Adrenal gland (tissue), 19 donors: ENCODE measurements at places on chromosomes 2 and 18. TPM values are rescaled to one million over a fixed set of nuclear protein-coding genes. Genes with fewer than 3 reads are reported as not detected.

DNA sequence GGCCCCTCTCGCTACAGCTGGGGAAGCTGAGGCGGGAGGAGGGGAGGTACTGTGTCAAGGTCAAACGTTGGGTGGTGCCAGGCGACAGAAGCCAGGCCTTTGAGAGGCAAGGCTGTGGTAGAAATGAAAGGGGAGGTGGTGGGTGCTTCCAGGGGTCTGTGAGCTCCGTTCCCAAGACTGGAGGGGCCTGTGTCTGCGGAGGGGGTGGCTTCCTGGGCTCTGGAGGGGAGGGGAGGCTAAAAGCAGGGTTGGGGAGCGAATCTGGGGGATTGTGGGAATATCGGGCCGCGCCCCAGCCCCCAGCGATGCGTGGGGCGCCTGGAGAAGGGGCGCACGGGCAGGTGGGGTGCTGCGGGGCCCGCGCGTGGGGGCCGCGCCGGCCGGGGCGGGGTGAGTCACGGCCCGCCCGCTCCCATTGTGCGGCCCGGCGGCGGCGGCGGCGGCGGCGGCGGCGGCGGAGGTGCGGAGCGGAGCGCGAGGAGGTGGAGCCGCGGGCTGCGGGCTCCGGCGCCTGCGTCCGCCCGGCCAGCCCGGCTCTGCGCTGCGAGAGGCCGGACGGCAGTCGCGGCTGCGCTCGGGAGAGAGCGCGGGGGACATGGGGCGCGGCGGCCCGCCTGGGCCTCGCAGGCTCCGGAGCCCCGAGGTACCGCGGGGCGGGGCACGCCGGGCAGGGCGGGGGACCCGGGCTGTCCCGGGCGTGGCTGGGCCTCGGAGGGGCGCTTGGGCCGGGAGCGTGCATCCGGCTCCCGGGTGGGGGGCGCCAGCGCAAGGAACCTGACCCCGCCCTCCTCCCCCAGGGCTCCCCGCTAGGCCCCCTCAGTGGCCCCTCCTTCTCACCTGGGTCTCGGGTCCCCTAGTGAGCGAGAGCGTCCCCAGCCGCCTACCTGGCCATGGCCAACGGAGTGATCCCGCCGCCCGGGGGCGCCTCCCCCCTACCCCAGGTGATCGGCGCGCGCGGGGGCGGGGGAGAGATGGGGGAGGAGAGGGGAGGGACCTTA, at the start of gene SLC4A3:
TSS of gene SLC4A3 (plus strand) at position 528 of the 998 bp plus-strand sequence. CDS start at position 891, 363 bp downstream.
- peak within 1 kb of the TSS; percentile 9 for H3K4me3 ChIP-seq
- no peaks in the 10 kb centered on the region for H3K27me3 ChIP-seq
- H3K36me3 ChIP-seq: no peaks in the 10 kb centered on the region
- peaks cover 9% of the 10 kb centered on the region for H3K4me1 ChIP-seq
- no peak within 1 kb of the TSS for H3K27ac ChIP-seq
- DNase-seq: no peak

The PDE1A gene
- total RNA-seq: 11.3 TPM

The POTEJ gene
- total RNA-seq: not detected

GRCh38 chr2:216689397-216689796, 6.0 kb downstream of the IGFBP5 start:
- peaks cover 7% of the 10 kb centered on the region for H3K36me3 ChIP-seq
- peaks cover 12% of the 10 kb centered on the region for H3K4me1 ChIP-seq
- no peak overlapping the region for H3K4me3 ChIP-seq
- no peak overlapping the region for H3K27ac ChIP-seq
- DNase-seq: no peak

GRCh38 chr2:176746411-176746810, 466.2 kb upstream of the HNRNPA3 start:
- no peaks in the 10 kb centered on the region for H3K27me3 ChIP-seq
- H3K27ac ChIP-seq: no peak overlapping the region

The SPP2 gene
- not detected for total RNA-seq

The KRTCAP3 gene
- 4.2 TPM for total RNA-seq

DNA sequence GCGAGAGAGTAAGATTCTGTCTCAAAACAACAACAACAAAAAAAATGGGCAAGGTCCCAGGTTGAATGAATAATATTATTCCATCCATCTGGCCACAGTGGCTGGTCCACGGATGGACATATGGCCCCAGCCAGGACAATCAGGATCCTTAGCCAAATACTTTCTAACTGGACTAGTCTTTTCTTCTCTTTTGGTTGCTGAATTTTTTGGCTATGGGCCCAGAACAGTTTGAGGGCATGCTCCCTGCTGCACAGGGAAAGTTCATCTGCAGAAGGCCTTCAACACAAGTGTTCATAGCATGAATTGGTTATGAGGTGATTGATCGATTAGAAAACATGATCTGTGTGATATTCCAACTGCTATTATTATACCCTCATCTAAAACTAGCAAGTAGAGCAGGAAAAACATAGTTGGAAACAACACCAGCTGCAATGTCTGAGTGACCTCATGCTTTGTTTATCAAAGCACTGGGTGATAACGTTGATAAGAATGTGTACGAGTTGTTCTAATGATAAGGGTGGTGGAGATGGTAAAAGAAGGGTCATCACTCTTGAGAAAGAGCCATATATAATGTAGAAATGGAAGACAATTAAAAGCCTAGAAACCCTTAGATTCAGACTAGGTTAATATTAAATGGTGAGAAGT, 47.8 kb upstream of the RNF103 start:
- DNase-seq: peak; percentile 51
- H3K27me3 ChIP-seq: no peaks in the 10 kb centered on the region
- no peak overlapping the region for H3K27ac ChIP-seq
- peaks cover 13% of the 10 kb centered on the region for H3K4me1 ChIP-seq

- H3K27me3 ChIP-seq: no peaks in the 10 kb centered on the region
- no peaks in the 10 kb centered on the region for H3K36me3 ChIP-seq
- H3K4me1 ChIP-seq: no peaks in the 10 kb centered on the region
- H3K4me3 ChIP-seq: no peak overlapping the region
These were observed 21.7 kb downstream of the TNP1 start for GRCh38 chr2:216838151-216838550.

GRCh38 chr18:58502628-58503027, 126.3 kb downstream of the ALPK2 start:
- no peaks in the 10 kb centered on the region for H3K36me3 ChIP-seq
- no peaks in the 10 kb centered on the region for H3K27me3 ChIP-seq
- H3K27ac ChIP-seq: no peak overlapping the region
- no peak for DNase-seq
- H3K4me3 ChIP-seq: no peak overlapping the region
- H3K4me1 ChIP-seq: no peaks in the 10 kb centered on the region

DNA sequence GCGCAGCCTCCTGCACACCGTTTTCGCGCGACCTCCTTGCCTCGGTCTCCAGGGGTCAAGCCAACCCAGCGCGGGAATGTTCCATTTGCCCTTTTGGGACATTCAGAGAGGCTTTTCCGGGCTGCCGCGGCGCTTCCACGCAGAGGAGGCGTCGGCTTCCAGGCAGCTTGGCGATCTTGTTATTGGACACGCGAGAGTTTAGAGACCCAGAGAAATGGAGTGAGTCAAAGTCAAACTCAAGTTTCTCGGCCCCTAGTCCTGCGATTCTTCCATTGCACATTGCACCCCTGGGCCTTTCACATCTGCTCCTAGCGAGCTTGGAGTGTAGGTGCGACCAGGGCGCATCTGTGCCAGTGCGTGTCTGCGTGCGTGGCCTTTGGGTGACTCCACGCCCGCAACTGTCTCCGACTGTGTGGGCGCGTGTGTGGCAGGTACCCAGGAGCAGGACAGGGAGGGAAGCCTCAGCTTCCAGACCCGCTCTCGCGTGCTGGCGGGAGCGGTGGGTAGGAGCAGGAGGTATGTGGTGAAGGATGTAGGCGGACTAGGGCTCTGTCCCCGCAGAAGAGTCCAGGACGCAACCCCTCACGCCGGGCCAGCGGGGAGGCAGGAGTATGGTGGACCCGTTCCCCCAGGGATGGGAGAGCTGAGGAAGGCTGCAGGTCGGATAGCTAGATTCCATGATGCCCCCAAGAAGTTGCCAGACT, 13.5 kb downstream of the SIX3 start:
- peaks cover 25% of the 10 kb centered on the region for H3K4me1 ChIP-seq
- no peak overlapping the region for H3K4me3 ChIP-seq
- no peak for DNase-seq
- peaks cover 51% of the 10 kb centered on the region for H3K27me3 ChIP-seq
- H3K36me3 ChIP-seq: no peaks in the 10 kb centered on the region

- DNase-seq: no peak
- no peaks in the 10 kb centered on the region for H3K36me3 ChIP-seq
- H3K4me3 ChIP-seq: no peak overlapping the region
- no peaks in the 10 kb centered on the region for H3K4me1 ChIP-seq
- no peak overlapping the region for H3K27ac ChIP-seq
These were observed 10.3 kb downstream of the SULT1C4 start for GRCh38 chr2:108388045-108388444.

The IFIH1 gene
- total RNA-seq: 18.2 TPM

The CD207 gene
- not detected for total RNA-seq

DNA sequence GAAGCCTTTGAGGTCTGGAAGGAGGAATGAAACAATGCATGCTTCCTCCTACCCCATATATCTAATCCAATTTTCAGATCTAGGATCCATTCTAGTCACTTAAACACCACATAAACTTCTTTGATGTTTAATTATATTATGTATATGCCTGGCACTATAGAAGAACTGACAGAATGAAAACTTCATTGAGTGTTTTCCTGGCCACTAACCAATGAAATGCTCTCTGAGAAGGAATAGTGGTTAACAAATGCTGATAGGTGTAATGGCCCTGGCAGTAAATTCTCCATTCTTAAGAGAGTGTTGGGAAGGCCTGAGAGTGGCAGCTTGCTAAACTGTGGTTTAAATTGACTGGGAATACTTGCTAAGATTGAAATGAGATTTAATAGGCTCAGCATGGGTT, 710.0 kb downstream of the LRRTM4 start:
- no peak overlapping the region for H3K4me3 ChIP-seq
- DNase-seq: no peak
- H3K36me3 ChIP-seq: no peaks in the 10 kb centered on the region
- no peak overlapping the region for H3K27ac ChIP-seq
- H3K27me3 ChIP-seq: no peaks in the 10 kb centered on the region

DNA sequence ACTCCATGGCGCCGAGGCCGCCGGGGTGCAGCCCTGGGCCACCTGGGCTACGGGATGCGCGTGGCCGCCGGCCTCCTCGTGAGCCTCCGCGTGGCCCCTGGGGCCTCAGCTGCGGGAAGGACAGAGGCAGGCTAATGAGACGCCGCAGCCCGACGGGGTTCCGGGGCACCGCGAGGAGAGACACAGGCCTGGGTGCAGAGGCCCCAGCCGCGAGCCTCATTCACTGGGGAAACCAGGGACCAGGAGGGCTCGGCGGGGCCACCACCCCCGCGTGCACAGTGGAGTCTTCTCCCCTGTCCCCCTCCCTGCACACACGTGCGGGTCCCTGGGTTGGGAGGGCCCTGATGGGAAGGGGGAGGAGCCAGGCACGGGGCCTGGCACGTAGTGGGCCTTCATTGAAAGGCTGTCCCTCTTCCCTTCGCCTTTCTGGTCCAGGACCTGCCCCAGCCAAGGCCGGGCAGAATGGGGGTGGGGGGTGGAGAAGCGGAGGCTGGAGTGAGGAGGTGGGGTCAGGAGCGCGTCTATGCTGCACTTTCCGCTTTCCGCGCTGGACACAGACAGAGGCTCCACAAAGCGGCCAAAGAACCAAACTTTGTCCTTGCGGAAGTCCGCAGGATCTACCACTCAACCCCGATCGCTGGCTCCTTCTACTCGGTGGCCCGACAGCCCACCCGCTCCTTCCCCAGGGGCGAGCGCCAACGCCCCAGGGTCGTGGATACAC, 9.1 kb downstream of the ALPP start:
- no peak for DNase-seq
- no peaks in the 10 kb centered on the region for H3K36me3 ChIP-seq
- H3K4me1 ChIP-seq: no peaks in the 10 kb centered on the region
- H3K4me3 ChIP-seq: no peak overlapping the region

The RNF144A gene
- 40.9 TPM for total RNA-seq

DNA sequence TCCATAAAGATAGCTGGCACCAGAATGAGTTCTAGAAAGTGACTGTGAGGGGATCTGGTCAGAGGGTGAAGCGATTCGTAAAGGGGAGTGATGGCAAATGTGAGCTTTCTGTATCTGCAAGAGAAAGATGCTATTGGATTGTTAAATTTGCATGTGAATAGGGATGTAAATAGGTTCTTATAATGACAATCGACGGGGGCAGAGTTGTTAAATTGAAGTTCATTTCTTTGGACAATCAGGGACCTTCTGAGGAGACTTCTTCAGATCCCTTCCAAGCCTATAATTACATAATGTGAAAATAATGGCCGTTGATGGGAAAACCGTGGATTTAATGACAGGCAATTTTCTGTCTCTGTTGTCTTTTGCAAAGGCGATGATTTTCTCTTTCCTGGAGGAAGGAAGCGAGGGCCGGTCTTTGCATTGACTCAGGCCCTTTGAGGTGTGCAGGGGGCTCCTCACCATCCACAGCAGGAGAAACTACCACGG, 52.2 kb upstream of the TMEM18 start:
- H3K27ac ChIP-seq: no peak overlapping the region
- no peaks in the 10 kb centered on the region for H3K36me3 ChIP-seq
- no peak overlapping the region for H3K4me3 ChIP-seq
- no peaks in the 10 kb centered on the region for H3K27me3 ChIP-seq
- no peak for DNase-seq
- H3K4me1 ChIP-seq: no peaks in the 10 kb centered on the region

The GFPT1 gene
- total RNA-seq: 23.5 TPM

DNA sequence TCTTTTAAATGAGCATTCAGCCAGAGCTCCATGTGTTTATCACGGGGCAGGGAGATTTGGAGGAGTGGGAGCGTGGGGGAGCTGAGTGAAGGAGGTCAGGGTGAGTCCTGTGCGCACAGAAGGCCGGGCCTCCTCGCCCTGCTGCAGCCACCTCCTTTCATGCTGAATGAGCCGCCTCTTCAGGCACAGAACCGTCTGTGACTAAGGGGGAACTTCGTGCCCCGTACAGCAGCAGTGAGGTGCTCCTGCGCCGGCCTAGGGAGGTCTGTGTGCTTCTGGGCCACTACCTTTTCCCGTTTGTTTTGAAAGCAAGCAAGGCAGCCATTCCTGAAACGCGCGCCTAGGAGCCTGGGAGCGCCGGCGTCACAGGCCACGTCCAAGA, 27.1 kb upstream of the ZNF516 start:
- no peaks in the 10 kb centered on the region for H3K36me3 ChIP-seq
- H3K27ac ChIP-seq: peak overlapping the region; percentile 77
- H3K27me3 ChIP-seq: no peaks in the 10 kb centered on the region
- H3K4me1 ChIP-seq: peaks cover 6% of the 10 kb centered on the region
- peak; percentile 27 for DNase-seq

The CYBRD1 gene
- total RNA-seq: 346 TPM

The REG1B gene
- not detected for total RNA-seq

The TMEM87B gene
- total RNA-seq: 37.2 TPM

The EPAS1 gene
- 307 TPM for total RNA-seq

DNA sequence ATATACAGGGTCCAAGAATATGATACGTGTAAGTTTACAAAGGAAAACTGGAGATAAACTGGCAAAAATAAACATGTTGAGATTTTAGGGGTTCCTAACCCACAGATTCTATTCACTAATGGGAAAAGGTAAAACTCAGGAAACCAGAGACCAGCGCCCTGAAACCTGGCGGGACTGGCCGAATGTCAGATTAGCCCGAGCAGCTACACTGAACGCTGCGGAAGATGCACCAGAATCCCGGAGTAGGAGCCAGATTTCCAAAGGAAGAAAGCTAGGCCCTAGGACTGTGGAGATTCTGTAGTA, 679 bp upstream of the WDR75 start:
- peak overlapping the region; percentile 19 for H3K4me3 ChIP-seq
- H3K36me3 ChIP-seq: no peaks in the 10 kb centered on the region
- peak overlapping the region; percentile 90 for H3K27ac ChIP-seq
- H3K4me1 ChIP-seq: peaks cover 45% of the 10 kb centered on the region
- DNase-seq: no peak
- H3K27me3 ChIP-seq: no peaks in the 10 kb centered on the region

The CPS1 gene
- 1.8 TPM for total RNA-seq
